Activated CD4-positive, alpha-beta T cell treated with anti-CD3 and anti-CD28 coated beads, Interleukin-2, amount 10 ng/mL, durations not matched to agents 7 days and 5 days (primary cell): ENCODE measurements at places on chromosomes 11 and 22.
A peak's percentile ranks its signal among the peaks of the same experiment; 100 is the strongest.

DNA sequence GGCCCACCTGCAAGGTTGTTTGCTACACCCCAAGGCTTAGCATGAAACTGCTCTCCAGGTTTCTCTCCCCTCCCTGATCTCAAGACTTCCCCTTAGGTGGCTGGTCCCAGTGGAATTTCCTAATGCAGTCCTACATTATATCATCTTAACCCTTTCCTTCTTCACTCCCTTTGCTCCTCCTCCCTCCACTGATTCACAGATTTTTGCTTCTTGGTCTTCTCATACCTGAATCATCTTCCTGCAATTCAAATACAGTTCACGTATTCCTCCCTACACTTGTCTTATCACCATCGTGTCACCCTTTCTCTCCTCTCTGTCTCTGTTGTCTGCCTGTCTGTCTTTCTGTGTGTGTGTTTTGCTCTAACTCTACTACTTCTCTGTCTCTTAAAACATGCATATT lies 17.0 kb downstream of the MMP10 start:
- DNase-seq = no peak
- H3K27me3 ChIP-seq = peaks cover 9% of the 10 kb centered on the region
- H3K4me3 ChIP-seq = no peak overlapping the region

GRCh38 chr11:80280737-80281136 lies 839.9 kb upstream of the TENM4 start:
- no peaks in the 10 kb centered on the region for H3K36me3 ChIP-seq
- DNase-seq = no peak
- no peaks in the 10 kb centered on the region for H3K4me1 ChIP-seq
- H3K27me3 ChIP-seq = no peaks in the 10 kb centered on the region
- no peak overlapping the region for H3K4me3 ChIP-seq
- no peak overlapping the region for H3K27ac ChIP-seq

DNA sequence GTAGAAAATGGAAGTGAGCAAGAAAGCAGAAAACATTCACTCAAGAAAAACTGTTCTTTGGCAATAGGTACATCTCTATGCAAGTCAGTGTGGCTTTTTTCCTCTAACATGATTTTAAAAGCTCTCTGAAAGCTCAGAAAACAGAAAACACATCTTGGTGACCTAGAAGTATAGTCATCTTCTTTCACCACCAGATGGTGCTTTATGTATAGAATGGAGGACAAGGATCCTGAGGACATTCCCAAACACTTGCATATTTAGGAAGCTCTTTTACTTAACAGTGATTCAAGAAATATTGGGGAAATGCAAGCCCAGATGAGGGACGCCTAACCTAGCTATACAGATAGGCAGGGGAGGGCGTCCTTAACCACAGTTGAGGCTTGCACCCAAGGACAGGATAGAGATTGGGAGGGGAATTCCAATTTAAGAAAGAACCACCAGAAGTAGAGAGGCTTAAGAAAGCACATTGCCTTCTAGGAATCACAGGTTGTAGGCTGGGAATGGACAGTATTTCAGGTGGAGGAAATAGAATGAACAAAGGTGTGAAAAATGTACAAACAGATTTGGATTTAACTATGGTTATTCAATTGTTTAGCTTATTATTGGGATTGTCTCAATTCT lies 13.8 kb upstream of the CCDC81 start:
- no peak for DNase-seq
- no peaks in the 10 kb centered on the region for H3K36me3 ChIP-seq
- no peaks in the 10 kb centered on the region for H3K27me3 ChIP-seq
- H3K4me3 ChIP-seq = no peak overlapping the region
- H3K27ac ChIP-seq = no peak overlapping the region

- no peak overlapping the region for H3K27ac ChIP-seq
- no peak for DNase-seq
- H3K36me3 ChIP-seq = no peaks in the 10 kb centered on the region
These were observed 5.3 kb upstream of the KMT2A start for GRCh38 chr11:118430956-118431355.

DNA sequence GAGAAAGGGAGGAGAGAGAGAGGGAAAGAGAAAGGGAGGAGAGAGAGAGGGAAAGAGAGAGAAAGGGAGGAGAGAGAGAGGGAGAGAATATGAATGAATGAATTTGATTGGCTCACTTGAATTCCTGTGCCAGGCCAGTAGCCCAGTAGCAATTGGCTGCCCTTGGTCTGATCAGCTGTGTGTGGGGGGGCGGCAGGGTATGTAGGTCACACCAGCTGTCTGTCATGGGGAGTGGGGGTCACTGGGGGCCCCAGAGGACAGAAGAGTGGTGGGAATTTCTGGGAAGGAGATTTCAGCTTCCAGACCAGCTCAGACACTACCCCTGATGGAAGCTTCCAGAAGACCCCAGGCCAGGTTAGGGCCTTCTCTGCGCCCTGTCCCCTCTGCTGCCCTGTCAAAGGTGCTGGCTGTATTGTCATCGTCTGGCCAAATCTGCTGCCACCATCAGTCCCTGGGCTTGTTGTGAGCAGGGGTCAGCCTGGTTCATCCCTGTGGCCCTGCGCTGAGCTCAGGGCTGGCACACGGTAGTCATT lies 21.1 kb downstream of the MPPED1 start:
- H3K4me3 ChIP-seq = no peak overlapping the region
- no peak for DNase-seq
- H3K4me1 ChIP-seq = no peaks in the 10 kb centered on the region
- H3K36me3 ChIP-seq = no peaks in the 10 kb centered on the region

DNA sequence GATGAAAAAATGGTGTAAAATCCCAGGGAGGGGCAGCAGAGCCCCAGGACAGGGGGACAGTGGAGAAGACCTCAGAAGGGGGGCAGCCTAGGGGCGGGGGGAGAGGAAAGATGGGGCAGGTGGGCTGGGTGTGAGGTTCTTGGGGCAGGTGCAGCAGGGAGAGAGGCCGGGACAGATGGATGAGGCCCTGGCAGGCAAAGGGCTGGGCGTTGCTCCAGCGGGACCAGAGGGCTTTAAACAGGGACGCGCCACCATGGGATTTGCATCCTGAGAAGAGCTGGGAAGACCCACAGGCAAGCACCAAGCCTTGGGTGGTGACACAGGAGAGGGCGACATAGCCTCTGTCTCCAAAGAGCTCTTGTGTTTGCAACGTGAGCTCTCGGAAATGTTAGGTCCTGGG lies 1342.8 kb downstream of the TBC1D22A start:
- peaks cover 24% of the 10 kb centered on the region for H3K27me3 ChIP-seq
- peaks cover 14% of the 10 kb centered on the region for H3K4me1 ChIP-seq
- no peak for DNase-seq

- peak; percentile 18 for DNase-seq
- H3K36me3 ChIP-seq = no peaks in the 10 kb centered on the region
- peak overlapping the region; percentile 25 for H3K4me3 ChIP-seq
- H3K4me1 ChIP-seq = peaks cover 70% of the 10 kb centered on the region
- H3K27ac ChIP-seq = peak overlapping the region; percentile 84
These were observed 18.2 kb downstream of the ZBTB16 start for GRCh38 chr11:114077482-114078305.

DNA sequence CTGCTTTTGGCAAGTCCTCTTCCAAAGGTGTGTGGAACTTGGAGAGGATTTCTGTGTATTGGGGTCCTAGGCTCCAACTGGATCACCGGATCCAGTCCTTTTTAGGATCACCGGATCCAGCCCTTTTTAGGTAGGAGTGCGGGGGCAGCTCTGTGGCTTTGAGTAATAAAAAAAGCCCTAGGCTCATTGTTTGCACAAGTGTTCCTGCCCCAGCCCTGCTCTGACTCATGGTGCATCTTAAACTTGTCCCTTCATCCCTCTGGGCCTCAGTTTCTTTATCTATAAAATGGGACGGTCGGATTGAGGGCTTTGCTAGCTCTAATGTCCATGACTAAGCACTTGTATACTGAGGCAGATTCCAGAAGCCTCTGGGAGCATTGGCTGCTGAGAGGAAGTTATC lies 22.7 kb upstream of the CD44 start:
- peaks cover 17% of the 10 kb centered on the region for H3K27me3 ChIP-seq
- H3K4me3 ChIP-seq = no peak overlapping the region
- DNase-seq = no peak
- H3K27ac ChIP-seq = no peak overlapping the region

- H3K4me1 ChIP-seq = peaks cover 8% of the 10 kb centered on the region
- DNase-seq = no peak
- H3K27me3 ChIP-seq = no peaks in the 10 kb centered on the region
- H3K27ac ChIP-seq = no peak overlapping the region
- H3K36me3 ChIP-seq = peaks cover 25% of the 10 kb centered on the region
These were observed 6.4 kb downstream of the DERL3 start for GRCh38 chr22:23832226-23833016.

DNA sequence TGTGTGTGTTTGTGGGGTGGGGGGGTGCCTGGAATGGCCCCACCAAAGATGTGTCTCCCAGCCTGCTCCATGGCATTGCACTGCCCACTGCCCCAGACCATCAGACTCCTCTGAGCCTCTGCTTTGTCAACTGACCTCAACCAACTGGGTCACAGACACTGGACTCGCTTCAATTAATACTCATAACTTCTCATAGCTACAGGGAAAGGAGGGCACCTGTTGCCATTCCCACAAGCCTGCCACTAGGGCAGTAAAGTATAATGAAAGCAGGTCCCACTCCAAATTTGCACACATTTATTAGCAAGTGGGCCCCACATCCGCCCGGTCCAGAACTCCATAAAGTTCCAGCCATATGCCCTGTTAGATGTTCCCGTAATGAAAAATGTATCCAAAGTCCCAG lies 70.5 kb upstream of the PRDM11 start:
- H3K27me3 ChIP-seq = no peaks in the 10 kb centered on the region
- H3K27ac ChIP-seq = no peak overlapping the region
- H3K4me3 ChIP-seq = no peak overlapping the region
- DNase-seq = no peak
- no peaks in the 10 kb centered on the region for H3K36me3 ChIP-seq

GRCh38 chr11:10601837-10602236 lies 33.4 kb upstream of the LYVE1 start:
- H3K36me3 ChIP-seq = no peaks in the 10 kb centered on the region
- H3K27ac ChIP-seq = no peak overlapping the region
- H3K4me3 ChIP-seq = no peak overlapping the region
- no peaks in the 10 kb centered on the region for H3K27me3 ChIP-seq

- DNase-seq = no peak
- no peaks in the 10 kb centered on the region for H3K36me3 ChIP-seq
- H3K4me1 ChIP-seq = no peaks in the 10 kb centered on the region
- H3K27ac ChIP-seq = no peak overlapping the region
- H3K4me3 ChIP-seq = no peak overlapping the region
These were observed 1088.9 kb upstream of the TENM4 start for GRCh38 chr11:80529726-80530125.

- H3K36me3 ChIP-seq = no peaks in the 10 kb centered on the region
- DNase-seq = no peak
- no peak overlapping the region for H3K27ac ChIP-seq
- no peak overlapping the region for H3K4me3 ChIP-seq
These were observed 688.3 kb upstream of the CHORDC1 start for GRCh38 chr11:90911192-90911591.

DNA sequence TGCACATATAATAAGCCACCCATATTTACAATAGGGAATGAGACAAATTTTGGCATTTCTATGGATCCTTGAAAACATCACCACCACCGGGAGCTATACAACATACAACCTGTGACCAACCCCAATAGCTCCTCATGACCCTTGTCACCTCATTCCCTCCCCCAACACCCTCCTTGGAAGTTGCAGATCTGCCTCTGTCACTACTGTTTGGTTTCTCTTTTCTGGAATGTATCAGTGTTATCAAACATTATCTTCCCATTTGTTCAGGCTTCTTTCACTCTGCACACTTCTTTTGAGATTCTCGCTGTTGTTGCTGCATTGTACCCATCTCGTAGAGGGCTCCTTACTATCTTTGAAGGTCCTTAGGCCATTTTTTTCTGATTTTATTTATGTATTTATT lies 75.6 kb downstream of the ZNF280B start:
- H3K27ac ChIP-seq = no peak overlapping the region
- DNase-seq = no peak
- no peaks in the 10 kb centered on the region for H3K4me1 ChIP-seq
- H3K27me3 ChIP-seq = peaks cover 34% of the 10 kb centered on the region
- H3K36me3 ChIP-seq = no peaks in the 10 kb centered on the region

- H3K36me3 ChIP-seq = no peaks in the 10 kb centered on the region
- H3K27me3 ChIP-seq = peaks cover 14% of the 10 kb centered on the region
- no peak overlapping the region for H3K4me3 ChIP-seq
- no peak for DNase-seq
- H3K4me1 ChIP-seq = peaks cover 5% of the 10 kb centered on the region
These were observed 9.4 kb upstream of the FBLN1 start for GRCh38 chr22:45493286-45493771.

- peaks cover 10% of the 10 kb centered on the region for H3K27me3 ChIP-seq
- no peaks in the 10 kb centered on the region for H3K36me3 ChIP-seq
- DNase-seq = no peak
- H3K4me1 ChIP-seq = no peaks in the 10 kb centered on the region
- H3K4me3 ChIP-seq = no peak overlapping the region
These were observed 10.9 kb upstream of the CAPN5 start for GRCh38 chr11:77055913-77056312.

DNA sequence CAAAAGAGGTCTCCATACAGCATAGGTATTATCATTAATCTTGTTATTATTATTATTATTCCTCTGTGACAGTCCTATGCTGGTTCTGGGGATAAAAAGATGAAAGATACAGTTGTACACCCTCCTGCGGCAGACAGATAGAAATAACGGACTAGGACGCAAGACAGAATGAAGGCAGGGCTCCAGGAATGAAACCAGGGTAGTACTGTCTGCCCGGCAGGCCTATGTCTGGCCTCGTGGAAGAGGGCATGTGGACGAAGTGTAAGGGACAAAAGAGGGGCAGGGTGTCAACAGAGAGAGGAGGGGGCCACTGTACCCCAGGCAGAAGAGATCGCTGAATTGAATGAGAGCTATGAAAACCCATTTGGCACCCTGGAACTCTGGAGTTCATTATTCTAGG lies 25.2 kb downstream of the DSCAML1 start:
- H3K36me3 ChIP-seq = no peaks in the 10 kb centered on the region
- H3K4me1 ChIP-seq = no peaks in the 10 kb centered on the region
- no peak overlapping the region for H3K4me3 ChIP-seq
- DNase-seq = no peak

DNA sequence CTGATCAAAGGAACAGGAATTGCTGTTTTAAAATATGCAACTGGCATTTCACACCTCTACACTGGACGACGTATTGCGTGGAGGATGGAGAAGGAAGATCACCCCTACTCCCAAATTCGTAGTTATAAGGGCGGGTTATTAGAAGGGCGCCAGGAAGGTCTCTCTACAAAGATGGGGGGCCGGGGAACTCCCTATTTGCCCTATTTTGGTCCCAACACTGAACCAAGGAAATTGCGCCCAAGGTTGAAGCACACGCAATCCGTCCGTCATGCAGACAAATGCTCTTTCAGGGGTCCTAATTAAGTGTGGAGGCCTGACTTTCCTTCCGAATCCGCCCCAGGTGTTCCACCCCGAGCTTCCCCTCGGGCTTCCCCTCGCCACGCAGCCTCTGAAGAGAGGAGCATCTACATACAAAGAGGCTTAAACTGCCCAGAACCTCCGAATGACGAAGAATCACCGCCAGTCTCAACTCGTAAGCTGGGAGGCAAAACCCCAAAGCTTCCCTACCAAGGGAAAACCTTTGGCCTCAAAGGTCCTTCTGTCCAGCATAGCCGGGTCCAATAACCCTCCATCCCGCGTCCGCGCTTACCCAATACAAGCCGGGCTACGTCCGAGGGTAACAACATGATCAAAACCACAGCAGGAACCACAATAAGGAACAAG lies 396 bp downstream of the NPAT start:
- H3K4me3 ChIP-seq = no peak overlapping the region
- peaks cover 47% of the 10 kb centered on the region for H3K36me3 ChIP-seq
- no peak overlapping the region for H3K27ac ChIP-seq
- no peak for DNase-seq
- H3K27me3 ChIP-seq = no peaks in the 10 kb centered on the region
- H3K4me1 ChIP-seq = peaks cover 39% of the 10 kb centered on the region
